T-helper 17 cell (primary cell): ENCODE measurements at places on chromosomes 13 and 19.

DNA sequence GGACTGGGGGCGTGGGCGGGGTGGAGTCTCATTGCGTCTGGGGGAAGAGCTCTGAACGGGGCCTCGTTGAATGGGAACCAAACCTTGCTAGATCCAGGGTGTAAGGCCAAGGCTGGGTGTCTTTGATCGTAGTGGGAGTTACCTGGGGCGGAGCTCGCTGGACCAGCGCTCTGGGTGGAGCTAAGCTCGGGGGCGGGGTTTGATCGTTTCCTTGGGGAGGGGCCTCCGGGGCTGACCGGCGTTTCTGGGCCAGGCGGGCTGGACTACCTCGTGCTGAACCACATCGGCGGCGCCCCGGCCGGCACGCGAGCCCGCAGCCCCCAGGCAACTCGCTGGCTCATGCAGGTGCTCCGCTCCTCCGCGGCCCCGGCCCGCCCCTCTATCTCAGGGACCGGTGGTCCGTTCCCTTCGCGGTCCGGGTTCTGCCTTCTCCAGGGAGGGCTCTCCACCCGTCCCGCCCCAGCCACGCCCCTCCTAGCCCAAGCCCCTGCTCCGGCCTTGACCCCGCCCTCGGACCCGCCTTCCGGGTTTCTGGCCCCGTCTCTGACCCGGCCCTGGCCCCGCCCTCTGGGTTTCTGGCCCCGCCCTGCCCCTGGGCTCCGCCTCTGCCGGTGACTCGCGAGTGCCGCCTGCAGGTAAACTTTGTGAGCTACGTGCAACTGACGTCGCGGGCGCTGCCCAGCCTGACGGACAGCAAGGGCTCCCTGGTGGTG, 3.3 kb upstream of the RPL36 start:
- DNase-seq: peak; percentile 87

- no peak for DNase-seq
Observed at GRCh38 chr13:97133955-97134354, 88.2 kb upstream of the MBNL2 start.

GRCh38 chr13:111883571-111884343, 183.2 kb upstream of the SOX1 start:
- no peak for DNase-seq

- DNase-seq: peak; percentile 82
Observed at GRCh38 chr19:46728693-46729339, 11.9 kb upstream of the PRKD2 start.

GRCh38 chr13:107969546-107969945, 245.8 kb downstream of the LIG4 start:
- no peak for DNase-seq
